Amniotic epithelial cell (primary cell): ENCODE measurements at places on chromosomes 7 and 10.

DNA sequence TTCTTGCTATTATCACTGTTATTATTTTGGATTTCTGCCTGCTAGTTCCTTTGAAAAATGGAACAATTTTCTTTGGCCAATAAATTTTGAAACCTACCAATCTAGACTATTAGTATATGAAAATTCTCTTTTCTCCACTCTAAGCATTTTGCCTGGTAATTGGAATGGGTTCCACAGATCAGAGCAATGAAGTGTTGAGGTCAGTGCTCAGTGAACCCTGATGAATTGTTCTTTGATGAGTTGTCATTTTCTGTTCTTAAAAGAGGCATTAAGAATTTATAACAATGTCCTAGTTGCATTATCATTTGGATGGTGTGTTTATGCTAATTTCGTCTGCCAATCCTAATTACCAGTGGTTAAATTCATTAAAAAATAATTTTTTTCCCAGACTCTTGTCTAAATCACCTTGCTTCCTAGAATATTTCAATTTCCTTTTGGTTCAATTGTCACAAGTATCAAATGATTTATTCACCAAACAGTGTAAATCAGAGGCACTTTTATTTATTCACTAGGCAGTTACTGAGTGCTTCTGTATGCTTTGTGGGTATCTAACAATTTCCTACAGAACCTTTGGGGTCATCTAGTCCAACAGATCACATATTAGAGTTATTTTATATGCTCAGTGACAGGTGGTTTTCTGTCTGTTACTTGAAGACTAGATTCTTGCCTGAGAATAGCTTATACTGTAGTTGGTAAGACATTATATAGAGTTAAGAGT lies 239.0 kb downstream of the DNAJB9 start:
- no peak for DNase-seq

- DNase-seq = peak; percentile 93
Measured at GRCh38 chr7:92695308-92696261, 105.4 kb upstream of the FAM133B start.

DNA sequence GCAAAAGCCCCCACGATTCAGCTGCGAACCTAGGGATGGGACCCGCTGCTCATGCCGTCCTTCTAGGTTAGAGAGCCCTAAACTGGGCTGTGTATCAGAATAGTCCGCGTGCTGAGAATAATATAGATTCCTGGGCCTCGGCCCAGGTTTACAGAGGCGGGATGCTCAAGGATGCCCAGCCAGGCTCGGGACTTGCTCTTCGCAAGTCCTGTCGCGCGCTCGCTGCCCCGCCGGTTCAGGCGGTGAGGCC lies 266 bp upstream of the STMP1 start:
- no peak for DNase-seq

DNA sequence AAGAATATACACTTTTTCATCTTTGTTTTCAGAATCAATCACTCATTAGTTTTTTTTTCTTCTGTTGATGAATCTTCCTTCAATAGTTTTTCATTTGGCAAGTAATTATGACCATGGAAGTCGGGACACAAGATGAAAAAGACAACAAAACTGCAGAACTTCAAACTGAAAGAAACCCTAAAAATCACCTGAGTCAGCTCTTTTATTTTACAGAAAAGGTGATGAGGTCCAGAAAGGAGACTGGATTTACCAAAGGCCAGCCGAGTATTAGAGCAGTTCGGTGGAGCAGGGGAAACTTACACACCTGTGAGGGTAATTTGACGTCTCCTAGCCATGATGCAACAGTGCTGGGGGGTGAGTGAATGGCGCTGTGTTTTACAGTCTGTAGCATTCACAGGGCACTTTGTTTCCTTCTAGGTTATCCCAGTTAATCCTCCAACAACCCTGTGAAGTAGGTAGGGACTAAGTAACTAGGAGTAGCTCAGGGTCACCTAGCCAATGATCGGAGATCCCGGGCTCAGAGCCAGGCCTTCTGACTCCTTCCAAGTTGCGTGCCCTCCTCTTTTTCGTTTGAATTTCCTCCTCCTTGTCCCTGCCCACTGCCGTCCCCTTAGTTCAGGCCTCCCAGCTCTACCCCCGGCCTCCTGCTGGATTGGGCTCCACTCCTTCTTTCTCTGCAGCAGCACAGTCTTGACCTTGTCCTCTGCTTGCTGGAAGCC lies 14.0 kb downstream of the RBM20 start:
- no peak for DNase-seq

GRCh38 chr7:25116621-25117020 lies 8.4 kb downstream of the CYCS start:
- no peak for DNase-seq

GRCh38 chr7:112182749-112183148 lies 23.4 kb downstream of the DOCK4 start:
- no peak for DNase-seq

DNA sequence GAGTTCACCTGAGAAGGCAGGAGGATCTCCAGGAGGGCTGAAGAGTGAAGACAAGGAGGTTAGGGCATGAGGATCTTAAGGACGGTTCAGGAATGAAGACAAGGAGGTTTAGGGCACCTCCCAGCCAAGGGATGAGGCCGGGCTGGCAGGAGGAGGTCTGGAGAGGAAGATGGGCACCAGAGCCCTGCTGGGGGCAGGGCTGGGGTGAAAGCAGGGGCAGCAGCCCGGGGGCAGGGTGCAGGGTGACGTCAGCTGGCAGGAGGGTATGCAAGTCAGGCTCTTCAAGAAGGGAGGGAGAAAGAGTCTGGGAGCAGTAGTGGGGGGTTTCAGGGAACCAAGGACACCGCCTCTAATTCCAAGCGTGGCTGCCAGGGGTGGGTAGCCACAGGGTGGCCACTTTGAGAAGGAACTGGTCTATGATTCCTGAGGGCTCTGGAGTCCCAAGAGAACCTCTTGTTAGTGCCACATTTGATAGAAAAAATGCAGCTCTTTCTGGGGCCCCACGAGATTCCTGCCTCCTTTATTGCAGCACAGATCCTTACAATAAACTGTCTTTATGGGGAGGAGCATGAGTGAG lies 101.6 kb downstream of the C10orf90 start:
- DNase-seq = no peak

- no peak for DNase-seq
Measured at GRCh38 chr10:72356987-72357386, 2.3 kb upstream of the DNAJB12 start.

DNA sequence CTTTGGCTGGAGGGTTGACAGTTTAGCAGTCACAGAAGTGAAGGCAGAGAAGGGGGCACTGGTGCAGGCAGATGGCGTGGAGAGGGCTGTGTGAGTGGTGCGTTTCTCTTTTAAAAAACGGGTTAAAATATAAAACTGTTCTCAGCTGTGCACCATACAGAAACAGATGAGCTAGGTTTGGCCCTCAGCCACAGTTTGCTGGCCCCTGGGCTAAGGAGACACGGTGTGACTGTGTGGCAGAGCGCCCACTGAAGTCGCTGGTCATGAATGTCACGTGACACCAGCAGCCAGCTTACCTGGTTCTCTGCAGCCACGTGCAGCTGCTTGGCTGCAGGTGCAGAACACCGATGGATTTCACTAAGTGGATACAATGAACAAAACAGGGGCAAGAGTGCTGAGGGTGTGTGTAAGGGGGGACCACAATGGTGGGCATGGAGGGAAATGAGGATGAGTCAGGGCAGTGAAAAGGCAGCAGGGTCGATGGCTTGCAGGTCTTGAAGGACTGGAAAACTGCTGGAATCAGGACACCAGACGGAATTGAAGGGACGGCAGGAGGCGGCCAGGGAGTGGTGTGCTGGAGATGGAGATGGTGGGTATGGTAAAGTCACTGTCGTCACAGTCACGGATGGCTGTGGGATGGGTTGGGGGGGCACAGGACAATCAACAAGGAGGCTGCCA lies 7.4 kb downstream of the ZNF746 start:
- DNase-seq = no peak

GRCh38 chr10:132537684-132538001 lies at the start of gene INPP5A:
Gene INPP5A, plus strand, starts transcription at chr10:132537787. Its CDS starts 310 bp downstream, at chr10:132538097.
- DNase-seq = no peak

DNA sequence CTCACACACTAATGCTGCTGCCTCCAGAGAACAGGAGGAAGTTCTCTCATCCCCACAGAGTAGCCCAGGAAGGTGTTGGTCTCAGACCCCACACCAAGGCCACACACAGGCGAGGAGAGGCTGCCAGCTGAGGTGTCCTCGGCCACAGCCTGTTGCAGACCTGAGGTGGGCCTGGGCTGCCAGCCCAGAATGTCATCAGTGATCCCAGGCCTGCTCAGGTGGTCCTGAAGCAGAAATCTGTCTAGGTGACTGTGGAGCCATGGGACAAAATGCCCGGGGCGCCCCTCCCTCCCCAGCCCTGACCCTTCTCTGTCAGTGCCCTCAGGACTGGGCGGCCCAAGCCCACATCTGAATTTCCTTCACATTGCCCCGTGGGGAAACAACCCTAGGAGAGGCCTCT lies 43.5 kb upstream of the LRRC4 start:
- no peak for DNase-seq

DNA sequence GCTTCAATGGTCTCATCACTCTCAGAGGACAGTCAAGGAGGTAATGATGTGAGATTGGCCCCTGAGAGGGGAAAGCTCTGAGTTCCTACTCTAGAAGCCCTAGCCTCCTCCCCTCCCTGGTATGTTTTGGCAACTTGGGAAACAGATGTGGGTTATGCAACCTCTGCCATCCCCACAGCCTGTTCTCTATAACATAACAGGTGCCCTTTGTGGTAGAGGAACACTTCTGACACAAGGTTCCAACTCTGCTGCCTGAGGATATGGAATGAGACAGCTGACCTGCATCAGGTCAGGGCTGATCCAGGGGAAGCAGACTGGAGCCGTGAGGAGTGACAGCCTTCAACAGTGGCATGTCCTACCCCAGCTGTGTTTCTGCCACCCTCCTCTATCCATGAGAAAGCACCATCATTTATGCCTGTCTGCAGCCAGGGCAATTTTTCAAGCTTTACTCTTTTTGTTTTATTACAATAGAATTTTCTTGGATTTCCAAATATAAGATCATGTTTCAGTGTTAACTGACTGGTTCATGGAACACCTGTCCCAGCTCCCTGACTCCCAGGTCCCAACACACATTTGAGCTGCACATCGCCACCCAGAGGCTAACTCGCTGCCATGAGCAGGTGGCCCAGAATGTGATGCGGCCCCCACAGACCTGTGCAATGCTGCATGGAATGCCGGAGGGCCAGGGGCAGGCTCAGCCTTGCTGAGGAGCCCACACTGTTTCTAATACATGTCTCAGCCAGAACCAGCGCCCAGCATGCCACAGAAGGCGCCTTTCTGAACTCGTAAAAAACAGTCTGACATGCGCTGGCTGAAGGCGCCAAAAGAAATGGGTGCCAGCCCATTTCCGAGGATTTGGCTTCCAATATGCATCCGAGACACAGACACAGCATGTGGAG lies 124.8 kb upstream of the CHST15 start:
- no peak for DNase-seq

GRCh38 chr7:51306761-51307160 lies 9.8 kb downstream of the COBL start:
- no peak for DNase-seq

DNA sequence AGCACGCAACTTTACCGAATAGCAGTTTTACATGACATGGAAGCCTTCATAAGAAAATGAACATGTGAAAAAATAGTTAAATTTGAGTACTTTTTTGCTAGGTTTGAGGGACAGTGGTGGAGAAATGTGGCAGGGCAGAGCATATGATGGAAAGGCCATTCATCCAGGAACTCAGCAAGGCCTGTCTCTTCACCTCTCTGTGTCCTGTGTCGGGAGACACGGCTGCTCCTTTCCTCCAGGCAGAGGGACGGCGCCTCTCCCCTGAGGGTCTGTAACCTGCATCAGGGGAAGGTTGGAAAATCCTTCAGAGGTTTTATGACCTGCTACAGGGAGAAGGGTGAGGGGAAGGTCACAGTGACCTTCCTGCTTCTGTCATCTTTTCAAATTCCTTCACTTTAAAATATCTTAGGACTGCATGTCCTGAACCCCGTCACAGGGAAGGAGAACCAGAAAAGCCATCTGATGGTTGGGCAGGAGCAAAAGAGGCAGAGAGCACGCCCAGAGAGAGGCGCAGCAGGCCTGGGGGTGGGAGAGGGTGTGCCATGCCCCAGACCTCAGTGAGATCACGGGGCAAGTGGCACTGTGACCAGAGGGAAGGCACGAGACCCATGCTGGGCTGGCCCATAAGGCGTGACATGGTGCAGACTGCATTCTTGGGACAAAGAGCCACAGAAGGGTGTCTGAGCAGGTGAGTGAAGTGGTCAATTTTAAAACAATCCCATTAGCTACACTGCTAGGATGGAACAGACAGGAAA lies 44.0 kb downstream of the GSDME start:
- no peak for DNase-seq

- DNase-seq = peak; percentile 10
Measured at GRCh38 chr7:9507290-9507689, 1073.9 kb downstream of the NXPH1 start.

DNA sequence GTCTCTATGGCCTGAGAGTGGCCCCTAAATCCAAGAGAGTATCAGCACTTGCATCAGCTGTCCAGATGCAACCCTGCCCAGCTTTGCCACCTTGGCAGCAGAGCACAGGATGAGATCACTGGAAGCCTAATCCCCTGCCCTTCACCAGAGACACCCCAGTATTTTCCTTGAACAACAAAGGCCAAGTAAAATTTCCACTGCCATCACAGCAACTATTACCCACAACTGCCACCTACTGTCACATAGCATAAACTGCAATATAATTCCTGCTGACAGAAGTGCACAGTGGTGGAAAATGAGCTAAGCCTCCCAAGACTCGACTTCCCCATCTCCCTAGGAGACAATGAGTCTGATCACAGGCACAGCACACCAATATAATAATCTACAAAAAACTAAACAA lies 462.8 kb upstream of the ZWINT start:
- DNase-seq = no peak

DNA sequence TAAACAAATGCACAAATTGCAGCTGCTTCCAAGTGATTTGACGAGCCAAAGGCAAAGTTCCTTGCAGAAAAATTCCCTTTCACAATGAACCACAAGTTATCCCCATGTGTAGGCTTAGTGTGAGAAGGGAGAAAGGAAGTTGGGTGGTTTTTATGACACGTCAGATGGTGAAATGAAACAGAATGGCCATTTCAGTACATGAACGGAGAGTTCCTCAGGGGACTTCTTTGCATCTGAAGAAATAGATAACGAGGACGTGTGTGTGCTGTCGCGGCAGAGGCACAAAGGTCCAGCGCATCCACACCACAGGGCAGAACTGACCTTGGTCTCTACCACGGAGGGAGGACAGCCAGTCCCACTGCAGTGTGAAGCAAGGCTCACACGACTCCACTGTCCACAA lies 135.9 kb downstream of the PAXIP1 start:
- no peak for DNase-seq

- DNase-seq = no peak
Measured at GRCh38 chr7:101884671-101885596, 67.5 kb downstream of the CUX1 start.
